ENCODE measurements at places on chromosomes 16 and 17. TPM values are rescaled to one million over a fixed set of nuclear protein-coding genes. Genes with fewer than 3 reads are reported as not detected.
A peak's percentile ranks its signal among the peaks of the same experiment; 100 is the strongest.

The CSF3 gene
- not detected for total RNA-seq

- no peaks in the 10 kb centered on the region for H3K36me3 ChIP-seq
- H3K27ac ChIP-seq, result no peak overlapping the region
- no peaks in the 10 kb centered on the region for H3K27me3 ChIP-seq
- H3K4me3 ChIP-seq, result no peak overlapping the region
Observed at GRCh38 chr16:21994856-21995465, 6.0 kb downstream of the PDZD9 start.

GRCh38 chr17:39611401-39612112 is 3.8 kb upstream of the NEUROD2 start:
- DNase-seq, result no peak
- H3K4me1 ChIP-seq, result peaks cover 11% of the 10 kb centered on the region
- H3K4me3 ChIP-seq, result no peak overlapping the region

DNA sequence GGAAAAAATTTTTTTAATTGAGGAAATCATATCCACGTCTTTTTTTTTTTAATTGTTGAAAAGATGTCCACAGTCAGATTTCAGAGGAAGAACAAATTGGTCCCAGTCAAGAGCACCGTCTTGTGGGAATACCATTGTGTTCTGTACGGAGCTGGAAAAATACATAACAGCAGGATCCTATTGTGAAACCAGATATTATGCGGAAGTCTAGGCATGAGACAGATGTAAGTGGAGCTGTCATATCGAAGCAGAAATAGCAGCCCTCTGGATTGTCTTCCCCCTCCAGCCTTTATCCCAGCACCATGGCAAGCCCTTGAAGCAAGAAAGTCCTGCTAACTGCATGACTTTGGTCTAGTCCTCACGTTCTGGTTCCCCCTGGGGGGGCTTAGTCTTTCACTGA is 391.6 kb upstream of the ASIC2 start:
- H3K27me3 ChIP-seq, result peaks cover 2% of the 10 kb centered on the region
- H3K36me3 ChIP-seq, result no peaks in the 10 kb centered on the region
- DNase-seq, result no peak
- H3K4me3 ChIP-seq, result no peak overlapping the region
- no peak overlapping the region for H3K27ac ChIP-seq

The GLP2R gene
- not detected for total RNA-seq

GRCh38 chr17:73940511-73940910 is 263.0 kb upstream of the RPL38 start:
- no peak for DNase-seq
- no peaks in the 10 kb centered on the region for H3K27me3 ChIP-seq
- H3K27ac ChIP-seq, result no peak overlapping the region
- no peaks in the 10 kb centered on the region for H3K4me1 ChIP-seq

The TBC1D3C gene
- total RNA-seq, result 2.0 TPM

DNA sequence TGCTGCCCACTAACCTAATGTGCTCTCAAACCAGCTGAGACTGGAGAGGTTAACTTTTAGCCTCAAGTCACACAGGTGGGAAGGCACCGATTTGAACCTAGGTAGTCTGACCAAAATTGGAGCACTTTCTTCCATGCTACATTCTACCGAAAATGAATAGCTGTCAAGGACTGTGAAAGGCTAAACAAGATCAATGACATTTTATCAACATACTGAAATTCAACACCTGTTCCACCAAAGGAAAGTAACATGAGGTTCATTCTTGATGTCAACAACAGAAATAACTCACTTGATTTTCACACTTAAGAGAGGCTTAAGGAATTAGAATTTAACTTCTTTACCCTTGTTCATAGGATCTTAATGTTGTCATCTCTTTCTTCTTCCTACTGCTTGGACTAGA is 284.4 kb upstream of the MON1B start:
- no peak for DNase-seq
- no peaks in the 10 kb centered on the region for H3K36me3 ChIP-seq
- no peak overlapping the region for H3K27ac ChIP-seq
- no peaks in the 10 kb centered on the region for H3K27me3 ChIP-seq
- H3K4me3 ChIP-seq, result no peak overlapping the region

GRCh38 chr17:65584604-65585521 is 23.4 kb upstream of the AXIN2 start:
- DNase-seq, result no peak
- no peak overlapping the region for H3K27ac ChIP-seq
- no peaks in the 10 kb centered on the region for H3K27me3 ChIP-seq
- H3K4me1 ChIP-seq, result peaks cover 11% of the 10 kb centered on the region

The FNDC8 gene
- not detected for total RNA-seq

DNA sequence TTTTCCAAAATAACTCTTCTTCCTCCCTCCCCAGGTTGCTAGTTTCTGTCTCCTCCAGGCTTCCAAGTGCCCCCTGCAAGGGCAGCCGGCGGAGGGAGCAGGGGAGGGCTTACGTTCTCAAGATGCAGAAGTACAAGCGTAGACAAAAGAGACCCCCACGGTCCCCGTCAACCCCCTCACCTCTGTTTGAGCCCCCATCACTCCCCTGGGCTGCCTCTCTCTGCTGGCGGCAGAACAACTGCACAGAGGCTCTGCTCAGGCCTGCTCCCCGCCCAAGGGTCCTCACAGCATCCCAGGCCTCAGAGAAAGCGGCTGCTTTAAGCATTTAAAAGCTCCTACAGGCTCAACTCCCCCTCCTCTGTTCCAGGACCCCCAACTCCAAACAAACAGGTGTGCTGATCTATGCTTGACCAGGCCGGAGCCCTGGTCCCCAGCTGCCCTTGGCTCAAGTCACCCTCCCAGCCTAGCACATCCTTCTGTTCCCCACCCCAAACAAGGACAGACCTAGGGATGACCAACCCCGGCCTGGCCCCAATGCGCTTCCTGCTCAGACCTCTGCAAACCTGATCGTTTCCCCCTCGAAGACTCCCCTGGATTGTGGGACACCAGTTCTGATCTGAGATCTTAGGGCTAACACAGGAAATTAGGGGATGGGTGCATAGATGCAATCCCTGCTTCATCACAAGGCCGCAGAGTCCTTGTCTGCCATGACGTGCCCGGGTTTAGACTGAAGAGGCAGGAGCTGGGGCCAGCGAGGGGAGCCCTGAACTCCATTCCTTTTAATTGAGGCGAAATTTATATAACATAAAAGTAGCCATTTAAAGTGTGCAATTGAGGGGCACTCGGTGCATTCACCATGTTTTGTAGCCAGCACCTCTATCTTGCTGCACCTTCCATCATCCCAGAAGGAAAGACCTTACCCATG is 17.2 kb upstream of the RBFOX3 start:
- H3K4me3 ChIP-seq, result no peak overlapping the region
- no peak overlapping the region for H3K27ac ChIP-seq
- no peaks in the 10 kb centered on the region for H3K27me3 ChIP-seq
- no peaks in the 10 kb centered on the region for H3K4me1 ChIP-seq

- H3K27ac ChIP-seq, result no peak overlapping the region
- H3K27me3 ChIP-seq, result no peaks in the 10 kb centered on the region
- no peaks in the 10 kb centered on the region for H3K4me1 ChIP-seq
- DNase-seq, result no peak
- no peak overlapping the region for H3K4me3 ChIP-seq
Observed at GRCh38 chr17:27421111-27421510, 35.1 kb upstream of the KSR1 start.

GRCh38 chr16:1010251-1010650 is 28.7 kb downstream of the SOX8 start:
- H3K4me3 ChIP-seq, result no peak overlapping the region
- no peaks in the 10 kb centered on the region for H3K36me3 ChIP-seq
- H3K4me1 ChIP-seq, result peaks cover 3% of the 10 kb centered on the region
- DNase-seq, result no peak
- no peaks in the 10 kb centered on the region for H3K27me3 ChIP-seq
- H3K27ac ChIP-seq, result no peak overlapping the region

DNA sequence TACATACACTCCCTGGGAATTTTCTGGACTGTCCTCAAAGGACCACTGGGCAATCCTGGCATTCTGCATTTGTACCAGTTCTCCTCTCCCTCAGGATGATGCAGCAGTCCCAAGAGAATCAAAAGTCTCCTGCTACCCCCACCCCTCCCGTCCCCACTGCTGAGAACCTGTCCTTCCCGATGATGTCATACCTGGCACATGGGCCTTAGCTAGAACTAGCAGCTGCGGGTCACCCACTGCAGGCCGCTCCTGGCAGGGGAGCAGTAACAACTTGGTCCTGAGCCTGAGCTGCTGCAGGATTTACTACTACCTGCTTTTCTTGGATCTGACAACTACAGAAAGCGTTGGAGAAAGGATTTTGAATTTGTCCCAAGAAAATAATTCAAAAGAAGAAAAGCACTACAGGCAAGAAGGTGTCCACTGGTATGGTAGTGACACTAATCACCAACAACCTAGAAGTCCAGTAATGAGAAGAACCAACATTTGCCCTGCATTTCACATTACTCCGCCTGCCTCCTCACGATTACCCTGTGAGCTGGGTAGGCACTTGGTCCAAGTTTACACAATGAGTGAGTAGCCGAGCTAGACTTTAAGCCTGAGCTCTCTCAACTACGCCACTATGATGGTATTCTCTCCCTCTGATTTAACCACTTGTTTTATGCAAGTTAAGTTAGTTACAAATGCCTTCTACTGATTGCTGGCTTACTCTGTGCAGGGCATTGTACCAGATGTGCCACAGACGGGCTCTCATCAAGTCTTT is 55.3 kb upstream of the ETV4 start:
- no peak for DNase-seq
- no peak overlapping the region for H3K27ac ChIP-seq
- H3K27me3 ChIP-seq, result no peaks in the 10 kb centered on the region
- H3K4me3 ChIP-seq, result no peak overlapping the region
- H3K4me1 ChIP-seq, result no peaks in the 10 kb centered on the region

- H3K27me3 ChIP-seq, result no peaks in the 10 kb centered on the region
- H3K4me3 ChIP-seq, result peak overlapping the region; percentile 94
- H3K36me3 ChIP-seq, result no peaks in the 10 kb centered on the region
- peaks cover 39% of the 10 kb centered on the region for H3K4me1 ChIP-seq
Observed at GRCh38 chr17:60602385-60602742, 2.4 kb downstream of the PPM1D start.

The ADAMTS18 gene
- not detected for total RNA-seq

- H3K27me3 ChIP-seq, result no peaks in the 10 kb centered on the region
- H3K4me1 ChIP-seq, result peaks cover 29% of the 10 kb centered on the region
- no peak overlapping the region for H3K4me3 ChIP-seq
- no peak for DNase-seq
- peaks cover 85% of the 10 kb centered on the region for H3K36me3 ChIP-seq
Observed at GRCh38 chr16:57031156-57031555, 41.8 kb downstream of the NLRC5 start.

DNA sequence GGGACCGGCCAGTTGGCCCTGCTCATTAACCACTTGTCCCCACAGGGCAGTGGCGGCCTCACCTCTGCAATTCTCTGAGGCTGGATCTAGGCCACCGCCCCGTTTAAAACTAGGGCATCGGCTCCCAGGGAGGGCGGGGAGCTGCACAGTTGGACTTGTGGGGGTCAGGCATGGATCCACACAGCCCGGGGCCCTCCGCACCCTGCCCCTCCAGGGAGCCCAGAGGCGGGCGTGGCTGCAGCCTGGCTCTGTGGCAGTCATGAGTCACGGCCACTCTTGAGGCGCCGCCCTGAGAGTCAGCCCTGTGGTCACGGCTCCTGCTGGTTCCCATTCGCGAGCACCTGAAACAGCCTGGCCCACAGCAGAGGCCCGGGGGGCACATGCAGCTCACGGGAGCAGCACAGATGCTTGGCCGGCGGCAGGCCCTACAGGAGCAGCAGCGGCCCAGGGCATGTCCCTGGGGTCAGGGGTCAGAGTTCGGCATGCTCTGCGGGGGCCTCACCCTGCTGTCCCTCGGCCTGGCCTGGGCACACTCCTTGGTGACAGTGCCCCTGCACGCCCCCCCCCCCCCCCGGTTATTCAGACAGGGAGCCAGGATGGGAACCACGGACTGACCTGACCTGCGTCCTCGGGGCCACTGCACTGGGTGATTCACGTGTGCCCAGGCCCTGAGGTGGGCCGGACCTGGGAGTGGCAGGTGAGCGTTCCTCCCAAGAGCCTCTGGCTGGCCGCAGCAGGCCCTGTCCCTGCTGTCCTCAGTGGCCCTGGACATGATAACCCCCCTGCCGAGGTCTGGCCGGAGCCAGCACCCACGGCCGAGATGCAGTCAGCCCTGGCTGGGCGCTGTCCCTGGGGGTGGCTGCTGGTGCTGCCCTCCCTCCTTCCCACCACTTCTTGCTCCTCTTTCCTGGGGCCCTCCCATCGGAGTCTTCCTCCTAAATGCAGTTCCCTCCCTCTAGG is 8.2 kb downstream of the CAPN15 start:
- no peak for DNase-seq
- no peaks in the 10 kb centered on the region for H3K36me3 ChIP-seq
- no peak overlapping the region for H3K27ac ChIP-seq

The CPNE7 gene
- total RNA-seq, result 0.69 TPM

- no peaks in the 10 kb centered on the region for H3K4me1 ChIP-seq
- DNase-seq, result no peak
- H3K27me3 ChIP-seq, result no peaks in the 10 kb centered on the region
- no peaks in the 10 kb centered on the region for H3K36me3 ChIP-seq
- no peak overlapping the region for H3K4me3 ChIP-seq
Observed at GRCh38 chr17:72697602-72698146, 394.8 kb downstream of the SLC39A11 start.

DNA sequence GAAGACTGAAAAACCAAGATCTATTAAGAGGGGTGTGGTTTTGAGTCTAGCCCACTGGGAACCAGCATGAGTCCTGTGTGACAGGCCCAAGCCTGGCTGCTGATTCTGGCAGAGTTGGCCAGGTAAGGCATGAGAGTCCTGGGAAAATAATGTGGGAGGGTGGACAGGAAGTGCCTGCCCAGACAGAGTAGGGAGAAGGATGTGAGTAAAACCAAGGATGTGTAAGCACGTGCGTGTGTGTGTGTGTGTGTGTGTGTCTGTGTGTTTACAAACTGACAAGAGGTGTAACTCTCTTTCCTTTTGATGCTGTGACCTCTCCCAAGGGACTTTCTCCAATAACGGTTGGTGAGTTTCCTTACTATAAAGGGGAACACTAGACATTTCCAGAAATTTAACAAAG is 15.6 kb upstream of the TEX2 start:
- no peaks in the 10 kb centered on the region for H3K27me3 ChIP-seq
- H3K36me3 ChIP-seq, result no peaks in the 10 kb centered on the region
- no peaks in the 10 kb centered on the region for H3K4me1 ChIP-seq
- DNase-seq, result peak; percentile 20

The RPA1 gene
- total RNA-seq, result 66.3 TPM

GRCh38 chr17:68089881-68090280 is 54.3 kb downstream of the KPNA2 start:
- no peak overlapping the region for H3K4me3 ChIP-seq
- H3K36me3 ChIP-seq, result no peaks in the 10 kb centered on the region
- H3K4me1 ChIP-seq, result peaks cover 24% of the 10 kb centered on the region
- H3K27me3 ChIP-seq, result no peaks in the 10 kb centered on the region
- DNase-seq, result peak; percentile 26

The IRX5 gene
- 0.15 TPM for total RNA-seq

GRCh38 chr17:69434164-69434579 is 19.7 kb downstream of the MAP2K6 start:
- H3K27ac ChIP-seq, result no peak overlapping the region
- no peaks in the 10 kb centered on the region for H3K4me1 ChIP-seq
